ENCODE measurements at places on chromosomes 1 and 21.

DNA sequence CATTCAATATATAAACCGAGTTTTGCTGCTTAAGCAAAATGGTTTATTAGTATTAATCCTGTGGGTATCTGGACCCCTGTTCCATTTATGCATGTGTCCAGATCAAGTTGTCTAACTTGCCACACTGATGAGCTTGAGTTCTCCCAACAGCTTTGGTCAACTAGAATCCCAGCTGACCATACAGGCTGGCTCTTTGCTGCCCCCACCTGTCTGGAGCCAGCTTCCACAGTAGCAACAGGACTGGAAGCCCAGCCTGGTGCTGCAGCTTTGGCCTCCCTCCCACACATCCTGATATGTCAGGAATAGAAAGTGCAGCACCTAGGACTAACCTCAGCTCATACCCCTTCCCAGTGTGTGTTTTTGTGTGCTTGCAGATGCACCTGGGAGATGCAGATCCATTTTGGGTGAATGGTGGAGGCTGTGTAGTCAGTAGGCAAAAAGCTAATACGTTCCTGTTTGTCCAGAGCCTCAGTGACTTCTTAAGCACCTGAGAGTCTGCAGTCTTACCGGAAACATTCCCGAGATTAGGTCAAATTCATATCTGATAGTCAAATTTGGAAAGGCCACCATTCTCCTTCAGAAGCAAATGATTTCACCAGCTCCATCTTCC lies 40.9 kb upstream of the BEND5 start:
- DNase-seq, result peak; percentile 47

GRCh38 chr1:111602302-111602701 lies 17.3 kb upstream of the RAP1A start:
- DNase-seq, result no peak

GRCh38 chr1:209645574-209646452 lies 6.4 kb downstream of the LAMB3 start:
- no peak for DNase-seq

DNA sequence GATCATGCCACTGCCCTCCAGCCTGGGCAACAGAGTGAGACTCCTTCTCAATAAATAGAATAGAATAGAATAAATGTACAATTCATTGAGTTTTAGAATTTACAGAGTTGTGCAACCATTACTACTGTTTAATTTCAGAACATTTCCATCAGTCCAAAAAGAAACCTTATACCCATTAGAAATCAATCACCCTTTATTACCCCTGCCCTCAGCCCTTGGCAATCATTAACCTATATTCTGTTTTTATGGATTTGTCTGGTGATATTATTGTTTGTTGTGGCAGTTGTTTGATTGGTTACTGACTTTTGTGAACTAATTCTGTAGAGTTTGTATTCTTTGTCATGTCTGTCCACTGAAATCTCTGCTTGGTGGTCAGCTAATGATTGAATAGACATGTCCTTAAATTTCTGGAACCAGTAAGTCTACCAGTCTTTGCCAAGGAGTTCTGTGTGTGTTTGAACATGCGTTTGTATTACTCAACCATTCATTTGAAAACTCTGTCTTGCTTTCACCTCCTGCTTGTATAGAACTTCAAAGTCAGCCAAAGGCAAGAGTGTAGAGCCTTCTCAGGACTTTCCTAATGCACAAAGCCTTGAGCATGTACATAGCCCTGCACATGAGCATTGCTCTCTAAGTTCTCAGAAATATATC lies 208.8 kb downstream of the GPR52 start:
- DNase-seq, result no peak

GRCh38 chr1:119435052-119435451 lies 20.1 kb downstream of the HSD3B2 start:
- DNase-seq, result no peak

DNA sequence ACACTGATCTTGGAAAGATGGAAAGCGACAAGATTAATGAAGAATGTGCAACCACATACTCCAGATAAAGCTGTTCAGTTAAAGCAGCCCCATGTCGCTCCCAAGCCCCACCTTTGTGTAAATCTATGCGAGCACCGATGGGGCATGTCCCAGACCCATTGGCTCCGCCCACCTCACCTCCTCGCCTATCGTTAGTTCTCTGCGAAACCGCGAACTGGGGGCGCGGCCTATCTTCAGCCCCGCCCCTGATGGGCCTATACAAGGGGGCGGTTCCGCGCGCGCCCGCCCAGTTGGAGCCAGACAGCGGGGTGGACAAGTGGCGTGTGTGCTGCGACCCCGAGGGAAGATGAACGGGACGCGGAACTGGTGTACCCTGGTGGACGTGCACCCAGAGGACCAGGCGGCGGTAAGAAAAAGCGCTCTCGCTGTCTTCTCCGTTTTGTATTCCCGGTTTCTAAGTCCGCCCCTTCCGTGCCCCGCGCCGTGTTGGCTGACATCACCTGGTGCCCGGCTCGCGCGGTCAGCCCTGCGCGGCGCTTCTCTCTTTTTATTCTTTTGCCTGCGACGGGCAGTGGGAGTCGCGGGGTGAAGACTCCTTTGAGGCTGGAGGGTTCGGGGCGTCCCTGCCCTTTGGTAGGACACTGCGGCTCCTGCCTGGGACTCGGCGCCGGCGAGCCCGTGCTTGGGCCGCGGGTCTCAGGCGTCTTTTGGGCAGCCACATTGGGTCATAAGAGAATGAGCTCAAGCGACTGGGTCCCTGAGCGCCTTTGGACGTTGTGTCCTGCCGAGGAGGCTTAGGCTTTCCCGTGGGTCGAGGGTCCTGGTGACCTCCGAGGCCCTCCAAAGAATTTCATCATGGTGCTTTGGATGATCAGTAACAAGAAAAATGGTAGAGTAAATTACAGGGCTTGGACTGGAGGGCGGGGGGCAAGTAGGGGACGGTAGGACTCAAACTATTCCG lies at the start of gene TUFT1:
Gene TUFT1, plus strand, starts transcription at position 289 of the 961 bp plus-strand sequence. Its CDS starts 58 bp downstream, at position 347.
- DNase-seq, result peak; percentile 91

GRCh38 chr1:41745022-41745421 lies 173.7 kb downstream of the HIVEP3 start:
- no peak for DNase-seq

- no peak for DNase-seq
Observed at GRCh38 chr1:225811622-225812487, 1.9 kb downstream of the EPHX1 start.

DNA sequence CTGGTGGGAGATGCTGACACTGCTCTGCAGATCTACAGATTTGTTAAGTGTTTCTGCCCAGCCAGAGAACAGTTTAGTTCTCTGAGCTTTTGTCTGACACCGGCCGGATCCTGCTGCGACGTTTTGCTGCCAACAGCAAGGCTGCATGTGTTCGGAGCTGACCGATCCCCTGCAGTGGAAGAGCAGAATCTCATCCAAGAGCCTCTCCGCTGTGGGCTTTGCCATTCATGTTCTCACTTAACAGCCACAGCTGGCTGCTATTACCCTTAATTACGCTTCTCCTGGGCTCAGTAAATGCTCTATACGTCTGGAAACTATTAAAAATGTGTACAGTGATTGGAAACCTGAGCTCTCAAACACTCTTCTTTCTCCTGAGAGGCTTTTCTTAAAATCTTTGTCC lies 105.3 kb downstream of the BCAR3 start:
- DNase-seq, result peak; percentile 62

DNA sequence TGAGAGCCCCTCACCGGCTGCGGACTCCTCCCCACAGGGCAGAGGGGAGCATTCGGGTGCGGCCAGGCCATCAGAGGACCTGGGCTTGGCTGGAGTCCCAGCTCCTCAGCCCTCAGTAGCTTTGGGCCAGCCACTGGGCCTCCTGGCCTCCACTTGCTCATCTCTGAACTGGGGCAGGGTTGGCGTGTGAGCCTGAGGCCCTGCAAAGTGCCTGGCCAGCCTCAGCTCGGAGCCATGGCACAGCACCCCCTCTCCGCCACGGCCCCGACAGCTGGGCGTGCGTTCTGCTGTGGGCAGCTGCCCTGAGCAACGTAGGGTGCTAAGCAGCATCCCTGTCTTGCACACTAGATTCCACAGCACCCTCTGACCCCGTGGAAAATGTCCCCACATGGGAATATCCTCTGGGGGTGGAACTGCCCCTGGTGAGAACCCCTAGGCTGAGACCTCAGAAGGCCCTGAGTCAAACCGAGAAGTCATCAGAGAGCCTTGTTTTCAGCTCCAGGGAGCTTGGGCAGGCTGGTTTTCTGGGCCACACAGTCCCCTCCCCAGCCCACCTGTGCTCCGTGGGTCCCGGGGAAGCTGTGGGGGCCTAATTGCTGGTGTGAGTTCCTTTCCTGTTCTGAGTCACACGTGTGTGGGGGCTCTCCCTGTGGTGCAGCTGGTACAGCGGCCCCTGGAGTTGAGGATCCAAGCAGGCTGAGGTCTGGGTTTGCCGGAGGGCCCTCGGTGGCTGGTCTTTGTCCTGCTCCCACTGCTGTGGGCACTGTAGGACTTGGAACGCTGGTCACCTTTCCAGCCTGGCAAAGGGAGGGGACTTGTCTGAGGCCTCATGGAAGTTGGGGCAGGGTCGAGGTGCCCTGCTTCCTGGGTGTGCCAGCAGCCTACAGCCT lies 24.5 kb downstream of the TP73 start:
- DNase-seq, result no peak

DNA sequence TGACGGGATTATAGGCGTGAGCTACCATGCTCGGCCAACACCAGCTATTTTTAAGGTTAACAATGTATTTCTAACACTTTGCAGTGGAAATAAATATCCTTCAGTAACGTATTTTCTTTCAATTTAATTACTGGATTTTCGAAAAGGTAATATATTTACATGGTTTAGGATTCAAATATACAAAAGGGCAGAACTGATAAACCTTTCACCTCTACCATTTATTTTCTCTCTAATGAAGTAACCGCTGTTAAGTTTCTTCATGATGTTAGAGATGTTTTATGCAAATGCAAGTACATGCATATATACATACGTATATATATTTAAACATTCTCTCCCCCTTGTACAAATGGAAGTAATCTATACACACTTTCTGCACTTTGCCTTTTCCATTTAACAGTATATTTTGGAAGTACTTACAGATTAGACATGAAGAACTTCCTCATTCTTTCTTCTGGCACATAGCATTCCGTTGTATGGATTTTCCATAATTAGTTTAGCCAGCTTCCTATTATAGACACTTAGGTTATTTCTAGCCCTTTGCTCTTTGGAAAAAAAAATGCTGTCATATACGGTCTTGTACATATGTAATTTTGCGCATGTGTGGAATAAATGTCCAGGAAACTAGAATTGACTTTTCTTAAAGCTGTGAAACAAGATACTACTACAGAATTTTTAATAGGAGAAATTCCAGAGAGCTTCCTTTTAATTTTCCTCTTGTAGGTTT lies 14.9 kb upstream of the HJV start:
- no peak for DNase-seq

GRCh38 chr1:234135501-234135900 lies 231.0 kb downstream of the SLC35F3 start:
- DNase-seq, result no peak

DNA sequence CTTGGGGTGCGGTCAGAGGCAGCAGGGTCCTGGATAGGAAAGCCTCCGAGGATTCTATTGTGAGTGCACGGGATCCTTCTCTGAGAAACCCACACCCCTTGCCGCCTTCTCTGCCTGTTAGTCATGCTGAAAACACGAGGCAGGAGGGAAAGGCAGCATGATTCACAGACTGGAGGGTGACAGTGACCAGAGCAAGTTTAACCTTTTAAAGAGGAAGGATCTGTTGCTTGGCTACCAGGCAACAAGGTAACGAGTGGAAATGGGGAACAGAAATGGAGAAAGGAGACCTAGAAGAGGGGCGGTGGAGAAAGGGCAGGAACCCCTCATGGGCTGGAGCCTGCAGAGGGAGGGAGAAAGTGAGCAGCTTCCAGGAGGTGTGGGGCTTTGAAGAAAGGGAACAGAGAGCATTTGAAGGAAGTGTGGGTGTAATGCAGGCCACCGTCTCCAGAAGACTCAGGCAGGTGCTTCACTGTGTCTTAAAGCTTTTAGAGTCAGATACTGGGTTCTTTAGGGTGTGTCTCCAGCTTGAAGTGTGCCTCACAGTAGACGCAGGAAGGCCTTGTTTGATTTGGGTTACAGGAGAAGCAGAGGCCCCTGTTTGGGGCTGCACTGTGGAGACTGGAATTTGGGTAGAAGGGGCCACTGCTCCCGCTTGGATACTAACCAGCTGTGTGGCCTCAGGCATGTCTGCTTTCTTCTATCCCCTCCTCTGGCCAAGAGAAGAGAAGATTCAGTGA lies 19.1 kb downstream of the OPTC start:
- peak; percentile 95 for DNase-seq

- peak; percentile 84 for DNase-seq
Observed at GRCh38 chr1:205543351-205544301, 39.2 kb downstream of the CDK18 start.

DNA sequence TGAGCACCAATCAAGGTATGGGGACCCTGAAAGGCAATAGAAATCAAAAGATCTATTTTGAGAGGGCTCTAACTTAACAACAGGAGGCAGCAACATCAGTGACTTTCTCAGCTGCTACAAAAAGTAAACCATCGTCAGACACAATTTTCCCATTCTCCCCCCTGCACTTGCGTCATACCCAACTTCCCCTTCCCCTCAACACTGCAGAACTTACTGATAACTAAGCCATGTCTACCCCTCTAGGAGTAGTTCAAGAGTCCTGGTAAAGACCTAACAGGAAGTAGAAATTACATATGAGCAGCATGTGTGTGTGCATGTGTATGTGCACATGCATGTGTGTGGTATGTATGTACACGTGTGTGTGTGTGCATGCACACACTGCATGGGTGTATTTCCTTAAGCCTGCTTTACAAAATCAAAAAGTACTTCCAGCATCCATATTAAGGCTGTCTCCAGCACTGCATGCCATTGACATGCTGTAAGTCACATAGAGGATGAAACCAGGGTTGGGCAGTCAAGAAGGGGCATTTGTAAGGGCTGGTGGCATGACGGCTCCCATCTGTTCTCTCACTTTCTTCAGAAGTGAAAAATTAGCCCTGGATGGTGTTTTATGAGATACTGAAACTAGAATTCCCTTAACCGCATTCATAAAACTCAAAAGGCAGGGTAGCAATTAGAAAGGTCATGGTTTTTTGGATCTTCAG lies 460.1 kb upstream of the RUNX1 start:
- no peak for DNase-seq

DNA sequence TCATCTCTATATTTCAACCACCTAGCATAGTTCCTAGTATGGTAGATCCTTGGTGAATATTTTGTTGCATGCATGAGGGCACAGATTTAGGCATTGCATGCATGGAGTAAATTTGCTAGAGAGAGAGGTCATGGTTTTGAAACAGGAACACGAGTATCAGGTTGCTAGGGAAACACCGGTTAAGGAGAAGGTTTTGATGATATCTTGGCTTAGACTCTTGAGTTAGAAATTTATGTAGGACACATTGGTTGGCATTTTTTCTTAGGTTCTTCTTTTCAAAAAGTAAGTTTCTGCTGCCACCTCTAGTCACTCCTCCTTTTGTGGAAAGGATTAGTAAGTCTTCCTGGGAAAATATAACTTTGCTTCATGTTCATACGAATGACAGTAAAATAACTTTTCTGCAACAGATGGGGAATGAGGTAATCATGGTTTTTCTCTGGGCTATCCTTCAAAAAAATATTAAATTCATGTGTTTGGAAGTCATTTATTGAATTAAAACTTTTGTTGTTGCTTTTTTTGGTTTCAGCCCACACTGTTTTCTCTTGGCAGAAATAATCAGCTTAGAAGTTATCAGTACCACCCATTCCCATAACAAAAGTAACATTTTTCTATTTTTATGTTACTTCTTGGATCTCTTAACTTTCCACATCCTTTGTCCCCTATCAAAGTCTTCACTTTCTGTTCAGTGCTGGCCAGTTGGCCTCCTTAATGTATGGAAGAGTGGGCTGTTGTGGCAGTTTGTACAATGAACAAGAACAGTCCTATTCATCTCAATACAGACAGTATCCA lies 97.3 kb downstream of the PLA2G4A start:
- peak; percentile 3 for DNase-seq

- peak; percentile 52 for DNase-seq
Observed at GRCh38 chr1:8031176-8031785, 5.2 kb upstream of the ERRFI1 start.

Data from fibroblast of skin of abdomen (primary cell).